ENCODE measurements at places on chromosomes 6 and 20. TPM values are rescaled to one million over a fixed set of nuclear protein-coding genes. Genes with fewer than 3 reads are reported as not detected.

DNA sequence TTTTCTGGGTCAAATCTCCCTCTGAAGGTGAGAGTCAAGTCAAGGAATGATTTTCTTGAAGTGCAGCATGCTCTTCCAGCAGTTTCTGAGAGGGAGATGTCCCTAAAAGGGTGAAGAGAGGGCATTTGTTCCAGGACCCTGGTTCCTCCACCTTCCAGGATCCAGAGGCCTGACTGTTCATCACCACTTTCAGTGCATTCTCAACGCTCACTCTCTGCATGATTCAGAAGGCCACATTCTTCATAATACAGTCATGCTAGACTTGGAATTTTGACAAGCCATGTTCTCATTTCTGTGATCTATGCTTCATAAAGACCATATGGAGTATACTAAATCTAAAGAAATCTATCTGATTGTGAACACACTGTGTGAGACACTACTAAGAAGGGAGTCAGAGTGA lies 85.1 kb downstream of the PDE7B start:
- DNase-seq = no peak

Gene TRIM15
- total RNA-seq = not detected

- no peak for DNase-seq
These were observed 410.4 kb downstream of the MAFB start for GRCh38 chr20:40278673-40279072.

Gene ADGB
- total RNA-seq = not detected

DNA sequence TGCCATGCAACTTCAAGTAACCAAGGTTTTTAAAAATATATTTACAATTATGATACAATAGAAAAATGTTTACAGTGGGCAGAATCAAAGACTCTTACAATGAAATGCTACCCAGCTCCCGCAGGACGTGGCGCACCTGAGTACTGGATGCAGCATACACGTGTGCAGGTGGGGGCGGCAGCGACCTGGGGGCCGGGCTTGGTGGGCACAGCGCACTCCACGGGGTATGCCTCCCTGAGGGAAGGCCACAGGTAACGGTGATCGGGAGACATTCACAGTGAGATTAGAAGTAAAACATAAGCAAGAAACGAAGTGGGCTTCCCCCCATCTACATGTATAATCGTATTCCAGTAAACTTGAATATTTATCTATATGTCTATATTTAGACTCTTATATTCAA lies 54.2 kb downstream of the WDR27 start:
- DNase-seq = no peak

DNA sequence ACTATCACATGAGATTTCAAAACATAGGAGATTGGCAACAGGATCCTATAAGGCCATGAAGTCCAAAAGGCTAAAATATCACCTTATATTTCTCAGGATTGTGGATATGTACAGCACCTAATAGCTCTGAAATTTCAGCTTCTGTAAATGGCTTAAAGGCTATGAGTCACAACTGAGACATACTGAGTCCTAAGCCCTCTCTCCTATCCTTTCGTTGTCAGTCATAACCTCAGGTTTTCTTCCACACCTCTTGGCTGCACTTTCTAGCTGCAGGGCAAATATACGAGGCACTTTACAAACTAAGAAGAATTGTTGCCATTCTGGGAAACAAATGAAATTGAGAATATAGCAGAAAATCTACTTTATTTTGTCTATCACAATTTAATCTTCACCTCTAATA lies 969.9 kb upstream of the EPHA7 start:
- no peak for DNase-seq

GRCh38 chr20:32153771-32154170 lies 44.3 kb downstream of the TM9SF4 start:
- no peak for DNase-seq
